ENCODE measurements at places on chromosomes 11 and 22.

- DNase-seq: no peak
Measured at GRCh38 chr22:50531962-50532674, 2.3 kb upstream of the TYMP start.

DNA sequence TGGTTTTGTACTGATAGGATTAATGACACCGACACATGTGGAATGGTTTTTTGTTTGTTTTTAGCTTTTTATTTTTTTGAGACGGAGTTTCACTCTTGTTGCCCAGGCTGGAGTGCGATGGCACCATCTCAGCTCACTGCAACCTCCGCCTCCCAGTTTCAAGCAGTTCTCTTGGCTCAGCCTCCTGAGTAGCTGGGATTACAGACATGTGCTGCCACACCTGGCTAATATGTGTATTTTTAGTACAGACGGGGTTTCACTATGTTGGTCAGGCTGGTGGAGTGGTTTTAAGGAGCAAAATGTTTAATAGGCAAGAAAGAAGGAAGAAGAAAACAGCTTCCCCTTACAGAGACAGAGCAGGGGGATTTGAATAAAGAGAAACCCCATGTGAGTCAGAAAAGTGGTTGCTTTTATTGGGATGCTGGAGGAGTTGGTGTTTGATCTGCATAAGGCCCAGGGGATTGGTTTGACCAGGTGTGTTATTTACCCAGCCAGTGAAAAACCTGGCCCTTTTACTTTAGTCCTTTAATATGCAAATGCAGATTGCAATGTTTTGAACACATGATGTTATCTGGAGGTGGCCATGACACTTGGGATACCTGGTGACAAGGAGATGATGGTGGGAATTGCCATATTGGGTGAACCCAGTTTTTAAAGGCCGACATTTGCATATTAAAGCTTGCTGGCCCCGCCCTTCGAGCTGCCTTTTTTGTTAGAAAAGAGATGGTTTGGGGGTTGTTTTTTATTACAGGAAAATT is 24.3 kb downstream of the SUSD2 start:
- DNase-seq: no peak

- DNase-seq: no peak
Measured at GRCh38 chr11:17564687-17565042, 17.6 kb downstream of the OTOG start.

DNA sequence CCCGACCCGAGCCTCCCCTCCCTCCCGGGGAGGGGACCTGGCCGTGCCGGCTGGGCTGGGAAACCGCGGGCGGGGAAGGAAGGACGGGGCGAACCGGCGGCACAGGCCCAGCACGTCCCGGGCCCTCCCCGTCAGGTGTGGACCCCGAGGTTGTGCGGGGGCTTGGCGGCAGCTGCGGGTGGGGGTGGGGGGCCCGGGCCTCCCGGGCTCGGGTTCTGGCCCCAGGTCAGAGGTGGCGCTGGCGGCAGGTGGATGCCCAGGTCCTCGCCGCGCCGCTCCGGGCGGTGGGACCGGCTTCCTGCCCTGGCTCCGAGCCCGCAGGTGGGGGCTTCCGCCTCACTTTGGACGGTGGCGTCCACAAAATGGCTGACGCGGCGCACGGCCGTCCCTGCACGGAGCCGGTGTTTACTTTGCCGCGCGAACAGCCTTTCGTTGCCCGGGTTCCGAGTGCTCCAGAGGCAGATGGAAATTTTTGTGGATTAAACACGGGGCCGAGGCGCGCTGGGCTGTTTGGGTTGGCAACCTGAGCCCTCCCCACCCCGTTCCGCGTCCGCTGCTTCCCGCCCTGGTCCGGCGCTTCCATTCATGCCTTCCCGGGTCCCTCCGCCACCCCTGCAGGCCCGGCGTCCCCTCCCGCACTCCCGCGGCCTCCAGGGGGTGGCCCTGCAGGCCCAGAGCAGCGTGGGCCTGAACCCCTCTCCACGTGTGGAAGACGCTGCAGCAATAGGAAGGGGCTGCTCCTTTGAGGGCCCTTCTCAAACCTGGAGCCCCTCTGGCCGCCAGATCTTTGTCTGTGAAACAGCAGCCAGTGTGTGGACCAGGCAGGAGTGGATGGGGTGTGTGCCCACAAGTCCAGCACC is 92.0 kb upstream of the KCNQ1OT1 start:
- no peak for DNase-seq

DNA sequence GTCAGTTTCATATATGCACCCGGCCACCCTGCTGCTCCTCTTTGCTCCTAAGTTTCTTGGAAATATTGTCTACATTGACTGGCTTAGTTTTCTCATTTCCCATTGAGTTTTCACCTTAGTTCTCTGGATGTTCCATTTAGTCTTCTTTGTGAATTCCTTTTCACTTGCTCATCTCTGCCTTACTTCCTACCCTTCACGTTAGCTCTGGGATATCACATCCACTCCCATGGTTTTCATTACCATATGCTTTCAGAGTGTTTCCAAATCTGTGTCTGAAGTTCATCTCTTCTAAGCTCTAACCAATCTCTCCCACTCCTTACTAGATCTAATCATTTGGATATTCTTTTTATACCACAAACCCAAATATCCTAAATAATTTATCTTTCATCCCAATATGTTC is 226.4 kb downstream of the FAM76B start:
- no peak for DNase-seq

GRCh38 chr11:61480261-61480993 is 28.1 kb upstream of the LRRC10B start:
- no peak for DNase-seq

Data from effector memory CD8-positive, alpha-beta T cell (primary cell).